ENCODE measurements at places on chromosomes 13 and 19.

- DNase-seq: no peak
Observed at GRCh38 chr13:50932091-50932490, 22.5 kb downstream of the RNASEH2B start.

GRCh38 chr19:42270346-42271044 lies 1.4 kb downstream of the CIC start:
- peak; percentile 50 for DNase-seq

- peak; percentile 65 for DNase-seq
Observed at GRCh38 chr19:44800461-44800860, 8.4 kb upstream of the BCAM start.

DNA sequence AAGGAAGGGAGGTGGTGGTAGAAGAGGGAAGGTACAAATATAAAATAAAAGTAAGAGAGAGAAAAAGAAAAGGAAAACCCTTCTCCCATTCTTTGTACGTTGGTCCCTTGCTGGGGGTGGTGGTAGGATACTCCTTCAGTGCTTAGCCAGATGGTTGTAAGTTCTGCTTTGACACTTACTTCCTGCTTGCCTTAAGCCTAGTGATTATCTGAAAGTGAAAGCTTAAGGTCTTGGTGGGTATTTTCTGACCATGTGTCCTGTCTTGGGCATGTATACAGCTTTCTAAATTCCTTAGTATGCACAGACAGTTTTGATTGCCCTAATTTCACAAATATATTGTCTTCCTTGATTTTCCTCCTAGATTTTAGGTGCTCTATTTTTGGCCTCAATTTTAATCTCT lies 314.8 kb downstream of the PCDH17 start:
- no peak for DNase-seq

DNA sequence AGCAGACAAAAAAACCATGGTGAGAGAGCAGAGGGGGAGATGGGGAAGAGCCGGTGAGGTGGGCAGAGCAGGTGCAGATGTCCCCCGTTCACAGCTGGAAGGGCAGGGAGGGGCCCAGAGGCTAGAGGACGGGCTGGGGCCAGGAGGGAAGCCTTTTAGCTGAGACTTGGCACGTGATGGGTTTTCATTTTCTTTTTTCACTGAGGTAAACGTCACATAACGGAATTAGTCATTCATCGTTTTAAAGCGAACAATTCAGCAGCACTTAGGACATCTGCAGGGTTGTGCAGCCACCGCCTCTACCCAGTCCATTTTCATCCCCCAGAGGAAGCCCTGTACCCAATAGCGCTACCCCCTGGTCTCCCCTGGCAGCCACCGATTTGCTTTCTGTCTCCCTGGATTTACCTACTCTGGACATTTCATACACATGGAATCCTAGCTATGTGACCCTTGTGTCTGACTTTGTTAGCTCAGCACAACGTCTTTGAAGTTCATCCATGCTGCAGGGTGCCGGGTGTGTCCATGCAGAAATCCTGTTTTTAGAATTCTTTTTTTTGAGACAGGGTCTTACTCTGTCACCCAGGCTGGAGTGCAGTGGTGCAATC lies 16.0 kb upstream of the EMC10 start:
- DNase-seq: no peak

GRCh38 chr19:871446-872265 lies 12.2 kb downstream of the CFD start:
- no peak for DNase-seq

- peak; percentile 8 for DNase-seq
Observed at GRCh38 chr19:16834747-16835146, 5.5 kb downstream of the SIN3B start.

- no peak for DNase-seq
Observed at GRCh38 chr13:86692291-86692690, 893.1 kb upstream of the SLITRK6 start.

GRCh38 chr13:36875431-36875830 lies 44.6 kb downstream of the SMAD9 start:
- no peak for DNase-seq

DNA sequence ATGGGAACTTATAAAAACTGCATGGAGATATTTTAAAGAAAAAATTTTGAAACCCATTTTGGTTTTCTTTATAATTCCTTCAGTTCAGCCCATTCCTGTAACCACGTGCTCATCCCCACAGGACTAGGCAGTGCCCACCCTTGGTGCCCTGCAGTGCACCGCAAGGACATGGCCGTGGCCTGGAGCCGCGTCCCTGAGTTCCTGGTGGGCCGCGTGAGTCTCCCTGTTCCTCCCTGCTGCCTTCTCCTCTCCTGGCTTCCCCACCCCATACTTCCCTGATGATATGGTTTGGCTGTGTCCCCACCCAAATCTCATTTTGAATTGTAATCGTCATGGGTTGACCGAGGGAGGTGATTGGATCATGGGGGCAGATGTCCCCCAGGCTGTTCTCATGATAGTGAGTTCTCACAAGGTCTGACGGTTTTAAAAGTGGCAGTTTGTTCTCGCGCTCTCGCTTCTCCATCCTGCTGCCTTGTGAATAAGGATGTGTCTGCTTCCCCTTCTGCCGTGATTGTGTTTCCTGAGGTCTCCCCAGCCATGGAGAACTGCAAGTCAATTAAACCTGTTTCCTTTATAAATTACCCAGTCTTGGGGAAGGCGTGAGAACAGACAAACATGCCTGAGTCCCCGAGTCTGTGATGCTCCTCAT lies 31.6 kb upstream of the TFDP1 start:
- no peak for DNase-seq

- DNase-seq: no peak
Observed at GRCh38 chr19:2494447-2495129, 18.7 kb downstream of the GADD45B start.

- DNase-seq: no peak
Observed at GRCh38 chr13:113904411-113904810, 40.5 kb upstream of the GAS6 start.

DNA sequence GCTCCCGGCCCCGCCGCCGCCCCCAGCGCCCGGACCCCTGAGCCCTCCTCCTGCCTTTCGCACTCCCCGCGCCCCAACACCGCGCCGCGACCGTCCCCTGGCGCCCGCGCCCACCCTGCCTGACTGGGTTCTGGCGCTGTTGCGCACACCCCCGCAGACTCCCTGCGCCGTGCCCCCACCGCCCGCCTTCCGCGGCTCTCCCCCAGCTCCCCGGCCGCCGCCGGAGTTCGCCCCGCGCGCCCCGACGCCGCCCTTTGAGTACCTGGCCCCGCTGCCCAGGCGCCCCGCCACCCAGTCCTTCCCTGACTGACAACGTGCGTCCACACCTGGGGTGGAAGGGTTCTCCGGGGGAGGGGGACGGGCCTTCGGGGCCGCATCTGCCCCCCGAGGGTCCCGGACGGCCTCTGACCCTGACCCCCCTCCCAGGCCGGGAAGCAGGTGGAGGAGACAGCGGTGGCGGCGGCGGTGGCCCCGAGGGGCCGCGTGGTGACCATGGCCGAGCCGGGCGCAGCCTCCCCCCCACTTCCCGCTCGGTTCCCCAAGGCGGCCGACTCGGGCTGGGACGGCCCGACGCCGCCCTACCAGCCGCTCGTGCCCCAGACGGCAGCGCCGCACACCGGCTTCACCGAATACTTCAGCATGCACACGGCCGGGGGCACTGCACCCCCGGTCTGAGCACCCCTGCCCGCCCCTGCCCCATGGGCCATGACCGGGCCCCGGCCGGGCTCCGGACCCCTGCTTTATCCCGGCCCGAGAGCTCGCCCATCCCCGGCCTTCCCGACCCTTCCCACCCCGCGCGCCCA lies 1.4 kb upstream of the MEGF8 start:
- DNase-seq: no peak

DNA sequence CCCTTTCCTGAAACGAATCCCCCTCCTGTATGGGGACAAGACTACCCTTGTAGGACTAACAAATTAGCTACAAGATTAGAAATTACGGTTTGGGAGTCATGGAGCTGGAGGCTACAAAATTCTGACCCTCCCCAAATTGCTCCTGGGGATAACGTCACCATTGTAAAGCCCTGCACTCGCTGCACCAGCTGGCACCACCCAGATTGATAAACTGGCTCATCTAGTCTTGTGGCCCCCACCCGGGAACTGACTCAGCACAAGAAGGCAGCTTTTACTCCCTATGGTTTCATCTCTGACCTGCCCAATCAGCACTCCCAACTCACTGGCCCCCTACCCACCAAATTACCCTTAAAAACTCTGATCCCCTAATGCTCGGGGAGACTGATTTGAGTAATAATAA lies 150.6 kb upstream of the TSC22D1 start:
- DNase-seq: no peak

DNA sequence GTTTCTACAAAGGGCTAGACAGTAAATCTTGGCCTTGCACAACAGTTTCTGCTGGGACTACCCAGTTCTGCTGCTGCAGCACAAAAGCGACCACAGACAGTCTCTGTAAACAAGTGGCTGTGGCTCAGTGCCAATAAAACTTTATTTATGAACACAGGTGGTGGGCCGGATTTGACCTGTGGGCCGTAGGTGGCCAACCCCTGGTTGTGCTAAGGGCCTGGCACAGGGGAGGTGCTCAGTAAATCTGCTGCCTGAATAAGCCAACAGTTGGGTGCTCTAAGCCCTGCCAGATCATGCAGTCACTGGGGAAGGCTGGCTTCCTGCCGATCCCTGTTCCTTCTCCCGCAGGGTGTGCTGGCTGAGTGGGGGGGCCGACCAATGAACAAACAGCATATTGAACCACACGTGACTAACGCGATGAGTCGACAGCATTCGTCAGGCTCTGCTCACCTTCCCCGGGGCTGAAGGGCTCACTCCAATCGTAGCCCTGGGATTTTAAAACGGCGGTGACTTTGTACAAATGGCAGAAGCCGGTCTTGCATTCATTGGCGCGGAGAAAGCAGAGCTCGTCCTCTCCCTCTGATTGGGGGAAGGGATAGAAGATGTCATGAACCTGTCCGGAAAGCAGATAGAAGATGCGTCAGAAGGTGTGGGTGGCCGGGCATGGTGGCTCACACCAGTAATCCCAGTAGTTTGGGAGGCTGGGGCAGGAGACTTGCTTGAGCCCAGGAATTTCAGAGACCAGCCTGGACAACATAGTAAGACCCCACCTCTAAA lies 24.3 kb upstream of the MYDGF start:
- no peak for DNase-seq

- peak; percentile 9 for DNase-seq
Observed at GRCh38 chr13:52738719-52739467, 727 bp downstream of the CNMD start.
